ENCODE measurements at places on chromosomes 2 and 18.

DNA sequence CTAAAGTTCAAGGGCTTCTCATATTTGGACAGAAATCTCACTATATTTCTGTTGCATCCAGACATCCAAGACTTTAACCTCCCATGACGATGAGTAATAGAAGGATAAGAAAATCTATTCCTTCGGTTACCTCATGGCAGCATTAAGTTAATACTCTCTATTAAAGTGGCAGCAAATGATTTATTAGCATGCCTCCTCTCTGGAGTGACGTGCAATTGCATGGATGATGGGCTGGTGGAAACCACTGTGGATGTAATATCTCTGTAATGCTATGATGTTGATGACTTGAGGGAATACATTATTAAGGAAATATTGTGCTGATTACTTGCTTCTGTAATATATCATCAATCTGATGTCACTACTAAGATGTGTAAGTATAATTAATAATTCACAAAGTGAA lies 336.8 kb downstream of the DSEL start:
- DNase-seq = no peak

DNA sequence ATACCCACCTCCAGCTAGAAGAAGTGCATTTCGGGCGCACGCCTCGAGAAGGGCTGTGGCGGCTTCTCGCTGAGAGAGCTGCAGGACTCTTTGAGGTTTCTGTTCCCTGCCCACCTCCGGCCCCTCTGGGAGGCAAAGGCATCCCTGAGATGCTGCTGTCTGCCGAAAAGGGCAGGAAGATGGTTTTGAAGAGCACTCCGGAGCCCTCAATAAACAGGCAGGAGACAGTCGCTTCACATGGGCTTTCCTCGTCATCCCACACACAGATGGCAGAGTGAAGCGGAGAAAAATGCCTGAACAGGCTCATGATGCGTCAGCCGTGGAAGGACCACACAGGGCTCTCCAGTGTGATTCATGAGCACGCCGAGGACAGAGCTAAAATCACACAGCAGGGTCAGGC lies 25.4 kb upstream of the GLI2 start:
- no peak for DNase-seq

DNA sequence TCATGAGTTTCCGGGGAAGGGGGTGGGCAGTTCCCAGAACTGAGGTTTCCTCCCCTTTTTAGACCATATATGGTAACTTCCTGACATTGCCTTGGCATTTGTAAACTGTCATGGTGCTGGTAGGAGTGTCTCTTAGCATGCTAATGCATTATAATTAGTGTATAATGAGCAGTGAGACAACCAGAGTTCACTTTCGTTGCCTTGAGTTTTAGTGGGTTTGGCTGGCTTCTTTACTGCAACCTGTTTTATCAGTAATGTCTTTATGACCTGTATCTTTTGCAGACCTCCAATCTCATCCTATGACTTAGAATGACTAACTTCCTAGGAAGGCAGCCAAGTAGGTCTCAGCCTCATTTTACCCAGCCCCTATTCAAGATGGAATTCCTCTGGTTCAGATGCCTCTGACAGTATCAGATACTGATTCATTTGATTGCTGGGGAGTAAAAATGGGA lies 447.3 kb downstream of the XIRP2 start:
- no peak for DNase-seq

- DNase-seq = no peak
Measured at GRCh38 chr2:8421658-8422449, 260.0 kb upstream of the ID2 start.

DNA sequence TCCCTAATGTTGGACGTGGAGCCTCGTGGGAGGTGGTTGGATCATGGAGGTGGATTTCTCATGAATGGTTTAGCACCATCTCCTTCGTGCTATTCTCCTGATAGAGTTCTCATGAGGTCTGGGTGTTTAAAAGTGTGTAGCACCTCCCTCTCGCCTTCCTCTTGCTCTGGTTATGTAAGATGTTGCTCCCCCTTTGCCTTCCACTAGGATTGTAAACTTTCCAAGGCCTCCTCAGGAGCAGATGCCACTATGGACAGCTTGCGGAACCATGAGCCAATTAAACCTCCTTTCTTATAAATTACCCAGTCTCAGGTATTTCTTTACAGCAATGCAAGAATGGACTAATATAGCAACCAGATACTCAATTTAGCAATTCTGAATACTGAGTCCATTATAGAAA lies 82.4 kb upstream of the PELI1 start:
- no peak for DNase-seq

DNA sequence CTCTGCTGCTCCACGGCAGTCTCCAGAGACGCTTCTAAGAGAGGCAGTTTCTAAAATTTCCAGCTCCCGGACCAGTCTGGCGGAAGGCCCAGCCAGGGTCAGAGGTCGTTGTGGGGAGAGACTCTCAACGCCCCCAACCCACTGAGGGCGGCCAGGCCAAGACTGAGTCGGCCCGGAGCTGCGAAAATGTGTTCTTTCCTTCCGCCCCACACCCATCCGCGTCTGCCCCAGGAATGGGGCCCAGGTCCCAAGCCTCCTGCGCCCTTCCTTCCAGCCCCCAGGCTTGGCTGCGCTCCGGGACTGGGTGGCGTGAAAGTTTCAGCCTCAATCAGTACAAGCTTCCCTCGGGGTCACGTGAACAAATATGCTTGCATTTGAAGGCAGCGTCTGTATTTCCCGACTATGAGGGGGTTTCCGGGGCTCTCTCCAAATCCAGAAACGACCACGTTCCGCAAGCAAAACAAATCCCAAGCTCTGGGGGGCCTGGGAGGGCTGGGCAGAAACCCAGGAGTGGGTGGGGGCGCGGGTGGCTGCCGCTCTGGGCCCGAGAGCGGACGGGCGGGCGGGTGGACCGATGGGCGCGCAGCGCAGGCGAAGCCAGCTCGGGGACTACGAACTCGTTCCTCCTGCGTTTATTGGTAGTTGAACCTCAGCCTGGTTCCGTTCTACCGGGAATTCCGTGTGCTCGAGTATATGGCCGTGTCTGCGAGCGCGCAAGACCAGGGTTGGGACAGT lies 3.3 kb downstream of the HOXD3 start:
- no peak for DNase-seq

DNA sequence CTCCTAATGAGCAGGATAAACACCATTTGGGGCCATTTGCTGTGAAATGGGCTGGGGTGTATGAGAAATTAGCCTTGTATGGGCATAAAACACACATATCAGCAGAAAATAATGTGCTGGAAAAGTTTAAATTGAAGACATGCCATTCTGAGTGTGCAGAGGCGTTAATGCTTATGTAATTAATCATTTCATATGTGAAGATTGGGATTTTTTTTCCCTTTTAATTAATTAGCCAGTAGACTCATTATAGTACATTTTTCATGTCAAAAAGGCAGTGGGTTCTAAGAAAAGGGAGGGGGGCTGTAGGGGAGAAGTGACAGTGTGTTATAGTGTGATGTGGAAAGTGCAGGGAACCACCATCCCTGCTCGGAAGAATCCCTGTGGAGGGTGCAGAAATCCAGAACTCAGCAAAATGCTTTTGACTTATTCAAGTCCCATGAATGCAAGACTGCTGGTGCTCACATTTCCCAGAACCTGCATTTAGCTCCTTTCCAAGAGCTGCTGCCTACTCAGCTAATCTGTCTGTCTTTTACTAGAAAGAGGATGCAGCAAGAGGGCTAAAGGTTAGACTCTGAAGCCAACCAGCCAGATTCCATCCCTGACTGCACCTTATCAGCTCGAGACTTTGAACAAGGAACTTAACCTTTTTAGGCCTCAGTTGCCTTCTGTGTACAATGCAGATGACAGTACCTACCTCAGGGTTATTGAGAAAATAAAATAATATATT lies 11.6 kb upstream of the COX7A2L start:
- no peak for DNase-seq

DNA sequence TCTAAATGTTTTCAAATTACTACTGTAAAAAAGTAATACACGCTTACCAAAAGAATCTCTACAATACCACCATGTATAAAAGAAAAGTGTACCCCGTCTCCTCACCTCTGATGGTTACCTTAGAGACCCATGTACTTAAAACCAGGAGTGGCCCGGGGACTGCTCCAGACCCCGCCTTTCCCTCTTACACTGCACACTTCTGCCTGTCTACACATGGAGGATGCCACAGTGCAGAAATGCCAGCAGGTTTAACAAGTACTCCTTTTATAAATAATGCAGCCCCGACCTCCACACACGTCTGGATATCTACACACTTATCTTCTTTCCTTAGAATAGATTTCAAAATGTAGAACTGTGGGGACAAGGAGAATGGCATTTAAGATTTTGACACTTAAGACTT lies 5.3 kb downstream of the HDAC4 start:
- no peak for DNase-seq

- no peak for DNase-seq
Measured at GRCh38 chr2:143730953-143731260, 601.7 kb downstream of the ARHGAP15 start.

DNA sequence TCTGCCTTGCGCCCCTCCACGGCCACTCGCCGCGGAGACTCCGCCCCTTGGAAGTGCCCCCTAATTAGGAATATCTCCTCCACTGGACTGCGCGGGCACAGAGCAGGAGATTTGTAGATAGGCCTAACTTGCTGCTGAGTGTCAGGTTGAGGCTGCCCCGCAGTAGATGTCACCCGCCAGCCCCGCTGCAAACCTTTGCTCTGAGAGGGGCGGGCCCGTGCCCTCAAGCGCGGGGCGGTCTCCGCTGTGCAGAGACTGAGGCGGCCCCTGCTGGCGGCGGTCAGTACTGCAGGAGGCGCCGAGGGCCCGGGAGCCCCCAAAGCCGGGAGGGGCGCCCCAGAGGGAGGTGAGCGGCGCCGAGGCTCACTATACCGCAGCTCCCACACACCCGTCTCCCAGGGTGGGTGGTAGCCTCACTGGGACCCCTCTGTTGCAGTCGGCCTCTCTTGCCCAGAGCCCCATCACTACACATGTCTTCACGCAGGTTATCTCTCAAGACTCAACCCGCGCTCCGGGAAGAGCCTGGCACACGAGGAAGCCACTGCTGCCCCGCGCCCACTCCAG lies 2.9 kb upstream of the NEURL3 start:
- peak; percentile 90 for DNase-seq

DNA sequence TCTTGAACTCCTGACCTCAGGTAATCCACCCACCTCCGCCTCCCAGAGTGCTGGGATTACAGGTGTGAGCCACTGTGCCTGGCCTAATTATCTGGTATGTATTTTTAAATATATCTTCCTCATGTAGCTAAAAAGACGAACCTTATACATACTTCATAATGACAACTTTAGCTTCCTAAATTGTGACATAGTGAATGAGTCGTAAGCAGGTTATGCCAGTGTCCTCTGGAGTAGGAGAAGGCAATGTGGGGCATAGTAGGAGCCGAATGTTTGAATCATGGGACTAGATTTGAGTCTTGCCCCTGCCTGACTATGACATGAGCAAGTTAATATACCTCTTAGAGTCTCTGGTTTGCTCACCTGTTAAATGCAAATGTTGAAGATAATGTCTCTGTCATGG lies 95.8 kb upstream of the FOSL2 start:
- no peak for DNase-seq

DNA sequence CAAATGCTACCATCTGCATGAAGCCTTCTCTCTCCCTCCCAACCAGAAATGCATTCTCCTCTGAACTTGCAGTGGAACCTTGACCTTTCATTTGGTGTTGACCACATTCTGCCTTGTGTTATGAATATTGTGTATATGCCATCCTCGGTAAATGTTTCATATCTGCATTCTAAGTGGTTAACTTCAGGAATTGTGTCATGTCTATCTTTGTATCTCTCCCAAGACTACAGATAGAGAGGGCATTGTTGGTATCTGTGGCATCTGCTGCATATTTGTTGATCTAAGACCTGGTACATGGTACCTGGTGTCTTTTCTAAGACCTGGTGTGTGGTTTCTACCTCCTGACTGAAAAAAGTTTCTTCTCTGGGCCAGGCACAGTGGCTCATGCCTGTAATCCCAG lies 34.0 kb downstream of the CASP10 start:
- no peak for DNase-seq

All from stimulated activated CD4-positive, alpha-beta T cell treated with anti-CD3 and anti-CD28 coated beads, Interleukin-15, amount 100 ng/mL, for 24 hours (primary cell).